ENCODE measurements at places on chromosomes 5 and 9. TPM values are rescaled to one million over a fixed set of nuclear protein-coding genes. Genes with fewer than 3 reads are reported as not detected.

The CTSV gene
- 6.0 TPM for polyA plus RNA-seq

- DNase-seq = no peak
Observed at GRCh38 chr9:107833295-107833694, 343.7 kb upstream of the KLF4 start.

The ELOVL7 gene
- 1.7 TPM for polyA plus RNA-seq

- DNase-seq = peak; percentile 82
Observed at GRCh38 chr9:14616188-14616982, 76.8 kb downstream of the ZDHHC21 start.

DNA sequence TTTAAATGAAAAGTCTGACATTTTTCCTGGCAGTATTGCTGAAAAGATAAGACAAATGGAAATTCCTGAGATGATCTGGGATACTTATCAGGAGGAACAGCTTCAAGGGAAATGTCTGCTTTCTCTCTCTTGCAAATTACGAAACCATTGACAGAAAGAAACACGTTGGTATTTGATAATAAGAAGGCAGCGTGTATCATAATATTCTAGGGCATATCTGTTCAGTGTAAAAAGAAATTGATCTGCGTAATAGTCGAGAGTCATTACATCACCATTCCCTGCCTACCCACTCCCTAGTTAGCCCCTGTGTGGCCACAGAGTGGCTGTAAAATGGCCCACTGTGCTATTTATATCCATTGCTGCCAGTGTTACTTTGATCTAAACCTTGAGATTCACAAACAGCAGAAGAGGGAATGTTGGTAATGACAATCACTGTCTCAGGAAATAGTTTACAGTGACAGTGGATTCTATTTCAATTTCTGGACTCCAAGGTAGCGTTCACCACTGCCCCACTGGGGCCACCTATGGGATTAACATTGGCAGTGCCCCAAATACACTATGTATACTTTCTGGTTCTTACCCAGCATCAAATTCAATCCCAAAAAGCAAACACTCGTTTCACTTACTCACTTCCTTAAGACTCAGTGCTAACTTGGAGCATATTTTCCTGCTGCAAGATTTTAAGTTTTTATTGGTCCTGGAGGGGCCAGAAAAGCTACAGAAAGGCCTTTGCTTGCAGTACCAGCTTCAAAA is 133.4 kb upstream of the GAS1 start:
- no peak for DNase-seq

GRCh38 chr5:67305913-67306710 is 109.5 kb upstream of the CD180 start:
- DNase-seq = no peak

The IRX2 gene
- polyA plus RNA-seq = 8.6 TPM

- DNase-seq = no peak
Observed at GRCh38 chr5:14266171-14266570, 123.0 kb downstream of the TRIO start.

The PCDHGA8 gene
- 0.06 TPM for polyA plus RNA-seq

The ECM2 gene
- polyA plus RNA-seq = 1.2 TPM

DNA sequence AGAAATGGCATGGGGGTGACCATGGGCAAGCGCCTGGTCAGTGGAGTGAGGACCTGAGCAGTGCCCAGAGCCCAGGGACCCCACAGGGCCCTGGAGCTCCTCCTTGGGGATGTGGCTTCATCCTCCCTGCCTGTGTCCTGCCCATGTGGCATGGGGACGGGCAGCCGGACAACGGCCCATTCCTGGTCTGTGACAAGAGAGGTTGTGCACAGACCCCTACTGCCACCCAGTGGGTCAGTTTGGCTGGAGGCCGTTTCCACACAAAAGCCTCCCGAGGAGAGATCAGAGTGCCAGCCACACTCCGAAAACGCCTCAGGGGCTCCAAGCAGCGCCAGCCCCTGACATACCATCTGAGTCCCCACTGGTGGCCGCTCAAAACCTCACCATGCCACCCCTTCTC is 19.8 kb downstream of the SLC6A18 start:
- DNase-seq = no peak

The TMEM252 gene
- polyA plus RNA-seq = not detected

- DNase-seq = peak; percentile 42
Observed at GRCh38 chr5:42691413-42691937, 65.1 kb upstream of the CCDC152 start.

GRCh38 chr9:3773362-3774060 is 247.7 kb upstream of the RFX3 start:
- no peak for DNase-seq

DNA sequence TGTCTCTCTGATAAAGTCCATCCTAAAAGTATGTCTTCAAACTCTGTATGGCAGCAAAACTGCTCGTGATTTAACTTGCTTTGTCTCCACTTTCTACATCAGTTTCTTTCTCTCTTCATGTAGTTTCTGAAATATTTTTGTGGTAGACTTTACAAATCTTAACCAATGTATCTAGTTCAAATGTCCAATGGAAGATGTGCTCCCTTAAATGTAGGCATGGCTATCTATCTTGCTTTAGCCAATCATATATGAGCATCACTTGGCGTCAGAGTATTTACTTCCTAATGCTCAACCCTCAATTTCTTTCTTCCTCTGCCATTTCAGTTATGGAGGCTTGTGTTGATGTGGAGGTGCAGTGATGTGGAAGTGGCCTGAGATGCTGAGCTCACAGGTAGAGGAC is 206.1 kb upstream of the ZNF608 start:
- DNase-seq = no peak

DNA sequence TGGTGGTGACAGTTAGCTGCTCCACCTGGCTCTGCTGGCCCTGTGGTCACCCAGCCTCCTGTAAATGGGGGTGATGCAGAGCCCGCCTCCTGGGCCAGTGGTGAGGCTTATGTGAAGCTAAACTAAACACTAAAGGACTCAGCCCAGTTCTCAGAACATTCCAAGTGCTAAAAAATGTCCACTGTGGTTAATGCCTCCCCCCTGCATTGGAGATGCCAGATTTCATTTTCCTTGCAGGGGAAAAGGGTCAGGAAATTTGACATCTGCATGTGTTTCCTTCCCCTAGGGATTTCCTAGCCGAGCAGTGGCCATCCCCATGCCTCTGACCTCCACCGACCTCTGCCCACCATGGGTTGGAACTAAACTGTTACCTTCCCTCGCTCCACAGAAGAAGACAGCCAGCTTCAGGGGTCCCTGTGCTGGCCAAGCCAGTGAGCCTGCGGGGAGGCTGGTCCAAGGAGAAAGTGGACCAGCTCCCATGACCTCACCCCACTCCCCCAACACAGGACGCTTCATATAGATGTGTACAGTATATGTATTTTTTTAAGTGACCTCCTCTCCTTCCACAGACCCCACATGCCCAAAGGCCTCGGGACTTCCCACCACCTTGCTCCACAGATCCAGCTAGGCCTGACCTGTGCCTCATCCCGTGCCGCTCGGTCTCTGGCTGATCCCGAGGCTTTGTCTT is 13.0 kb downstream of the CD74 start:
- DNase-seq = no peak

DNA sequence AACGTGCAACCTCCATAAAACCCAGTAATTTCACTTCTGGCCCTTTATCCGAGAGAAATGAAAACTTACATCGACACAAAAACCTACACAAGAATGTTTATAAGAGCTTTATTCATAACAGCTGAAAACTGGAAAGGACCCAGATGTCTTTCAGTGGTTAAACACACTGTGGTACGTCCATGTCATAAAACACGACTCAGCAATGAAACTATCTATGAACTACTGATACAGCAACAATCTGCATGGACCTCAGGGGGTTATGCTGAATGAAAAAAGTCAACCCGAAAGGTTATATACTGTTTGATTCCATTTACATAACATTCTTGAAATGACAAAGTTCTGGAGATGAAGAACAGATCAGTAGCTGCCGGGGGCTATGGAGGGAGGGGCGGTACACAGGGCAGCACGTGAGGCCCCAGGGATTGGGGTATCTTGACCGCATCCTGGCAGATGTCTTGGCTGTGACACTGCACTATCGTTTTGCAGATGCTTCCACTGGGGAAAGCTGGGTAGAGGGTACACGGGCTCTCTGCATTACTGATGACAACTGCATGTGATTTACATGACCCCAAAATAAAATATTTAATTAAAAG is 4.1 kb downstream of the CCDC127 start:
- DNase-seq = no peak

DNA sequence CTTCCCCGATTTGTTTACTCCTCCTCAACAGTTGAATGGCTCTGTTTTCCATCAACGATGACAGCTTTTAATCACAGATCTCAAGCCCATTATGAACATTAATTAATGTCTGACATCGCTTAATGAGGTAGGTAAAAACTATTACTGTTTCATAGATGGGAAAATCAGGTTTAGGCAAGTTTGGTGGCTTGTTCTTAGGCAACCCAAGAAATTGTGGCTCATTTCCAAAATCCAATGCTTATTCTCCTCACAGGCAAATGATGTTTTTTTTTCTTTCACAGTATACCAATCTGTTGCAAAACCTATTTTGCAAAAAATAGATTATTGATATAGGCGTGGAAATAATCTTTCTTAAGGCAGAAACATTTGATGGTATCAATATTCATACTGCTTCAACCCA is 70.8 kb upstream of the CHD1 start:
- no peak for DNase-seq

- DNase-seq = peak; percentile 79
Observed at GRCh38 chr9:1005043-1005667, 28.7 kb downstream of the DMRT3 start.

- no peak for DNase-seq
Observed at GRCh38 chr9:18689921-18690320, 216.0 kb downstream of the ADAMTSL1 start.

The PCBD2 gene
- 7.9 TPM for polyA plus RNA-seq

GRCh38 chr5:34897646-34898045 is 17.7 kb downstream of the RAD1 start:
- no peak for DNase-seq

GRCh38 chr9:115633104-115633503 is 515.1 kb upstream of the TNC start:
- DNase-seq = no peak

DNA sequence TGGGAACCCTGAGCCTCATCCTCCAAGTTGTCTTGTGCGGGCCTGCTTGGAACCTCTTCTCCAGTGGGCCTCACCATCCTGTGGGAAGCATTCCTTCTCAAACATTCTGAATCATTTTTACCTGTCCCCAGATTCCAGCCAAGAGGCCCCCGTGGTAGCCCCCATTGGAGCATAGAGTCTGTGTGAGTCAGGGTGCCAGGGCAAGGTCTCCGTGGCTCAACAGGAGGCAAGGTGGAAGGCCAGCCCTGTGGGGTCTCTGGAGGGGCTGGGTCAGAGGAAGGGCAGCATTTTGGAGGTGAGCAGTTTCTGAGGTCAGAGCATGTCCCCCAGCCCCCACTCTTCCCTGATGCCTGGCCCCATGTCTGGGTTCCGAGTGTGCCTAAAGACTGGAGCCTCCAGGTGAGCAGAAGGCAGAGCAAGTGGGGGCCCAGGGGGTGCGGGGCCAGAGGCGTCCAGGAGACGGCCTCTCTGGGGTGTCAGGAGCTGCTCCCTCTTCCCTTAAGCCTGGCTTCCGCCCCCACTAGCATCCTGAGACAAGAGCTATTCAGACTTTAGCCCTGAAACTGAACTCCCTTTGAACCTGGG is 2.1 kb downstream of the CACNA1B start:
- DNase-seq = no peak
